Substantia nigra (tissue), 51 donors: ENCODE measurements at places on chromosomes 6 and 20.

DNA sequence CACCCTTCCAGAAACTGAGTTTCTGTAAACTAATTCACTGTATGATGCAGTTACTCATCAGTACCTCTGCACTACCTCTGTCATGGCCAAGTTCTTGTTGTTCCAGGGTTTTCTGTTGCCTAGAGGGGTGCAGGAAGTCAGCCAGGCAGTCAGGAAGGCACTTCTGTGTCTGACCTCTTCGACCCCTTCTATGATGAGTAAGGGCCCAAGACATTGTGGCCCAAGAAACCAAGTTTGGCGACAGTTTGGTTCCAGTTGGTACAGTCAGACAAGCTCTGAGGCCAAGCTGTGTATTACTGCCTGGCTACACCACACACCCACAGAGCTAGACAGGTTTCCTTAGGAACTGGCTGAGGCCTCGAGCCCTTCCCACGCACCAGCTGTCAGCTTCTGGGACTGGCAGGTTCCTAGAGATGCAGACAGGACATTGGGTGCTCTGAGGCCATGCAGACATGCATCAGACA, 41.2 kb downstream of the TRAF3IP2 start:
- DNase-seq = no peak

DNA sequence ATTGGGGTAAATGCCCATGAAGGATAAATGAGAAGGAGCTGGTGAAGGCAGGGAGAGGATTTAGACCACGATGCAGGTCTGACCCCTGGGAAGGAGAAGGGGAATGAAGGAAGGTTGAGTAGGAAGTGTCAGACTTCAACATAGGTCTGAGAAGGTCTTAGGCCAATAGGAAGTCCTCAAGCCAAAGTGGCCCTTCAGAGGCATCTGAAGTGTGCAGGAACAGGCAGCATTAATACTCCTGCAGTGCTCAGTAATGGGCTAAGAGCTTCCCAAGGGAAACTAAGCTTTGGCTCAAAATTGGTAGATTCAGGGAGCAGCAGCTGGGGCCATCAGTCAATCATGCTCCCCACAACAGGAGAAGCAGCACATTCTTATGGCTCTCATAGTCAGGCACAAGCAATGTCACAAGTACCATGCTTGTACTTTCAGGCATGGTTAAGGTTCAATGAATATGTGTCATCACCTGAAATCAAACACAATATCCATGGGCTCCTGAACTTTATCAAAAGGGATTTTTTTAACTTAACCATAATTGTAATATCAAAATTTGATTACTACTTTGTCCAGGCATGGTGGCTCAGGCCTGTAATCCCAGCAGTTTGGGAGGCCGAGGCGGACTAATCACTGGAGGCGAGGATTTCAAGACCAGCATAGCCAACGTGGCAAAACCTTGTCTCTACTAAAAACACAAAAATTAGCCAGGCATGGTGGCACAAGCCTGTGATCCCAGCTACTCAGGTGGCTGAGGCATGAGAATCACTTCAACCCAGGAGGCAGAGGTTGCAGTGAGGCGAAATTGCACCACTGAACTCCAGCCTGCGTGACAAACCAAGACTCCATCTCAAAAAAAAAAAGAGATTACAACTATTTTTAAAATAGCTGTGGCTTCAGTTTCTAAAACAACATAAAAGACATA, 9.9 kb downstream of the RALGAPA2 start:
- no peak for DNase-seq

GRCh38 chr20:11459090-11459890, 458.4 kb upstream of the BTBD3 start:
- no peak for DNase-seq

DNA sequence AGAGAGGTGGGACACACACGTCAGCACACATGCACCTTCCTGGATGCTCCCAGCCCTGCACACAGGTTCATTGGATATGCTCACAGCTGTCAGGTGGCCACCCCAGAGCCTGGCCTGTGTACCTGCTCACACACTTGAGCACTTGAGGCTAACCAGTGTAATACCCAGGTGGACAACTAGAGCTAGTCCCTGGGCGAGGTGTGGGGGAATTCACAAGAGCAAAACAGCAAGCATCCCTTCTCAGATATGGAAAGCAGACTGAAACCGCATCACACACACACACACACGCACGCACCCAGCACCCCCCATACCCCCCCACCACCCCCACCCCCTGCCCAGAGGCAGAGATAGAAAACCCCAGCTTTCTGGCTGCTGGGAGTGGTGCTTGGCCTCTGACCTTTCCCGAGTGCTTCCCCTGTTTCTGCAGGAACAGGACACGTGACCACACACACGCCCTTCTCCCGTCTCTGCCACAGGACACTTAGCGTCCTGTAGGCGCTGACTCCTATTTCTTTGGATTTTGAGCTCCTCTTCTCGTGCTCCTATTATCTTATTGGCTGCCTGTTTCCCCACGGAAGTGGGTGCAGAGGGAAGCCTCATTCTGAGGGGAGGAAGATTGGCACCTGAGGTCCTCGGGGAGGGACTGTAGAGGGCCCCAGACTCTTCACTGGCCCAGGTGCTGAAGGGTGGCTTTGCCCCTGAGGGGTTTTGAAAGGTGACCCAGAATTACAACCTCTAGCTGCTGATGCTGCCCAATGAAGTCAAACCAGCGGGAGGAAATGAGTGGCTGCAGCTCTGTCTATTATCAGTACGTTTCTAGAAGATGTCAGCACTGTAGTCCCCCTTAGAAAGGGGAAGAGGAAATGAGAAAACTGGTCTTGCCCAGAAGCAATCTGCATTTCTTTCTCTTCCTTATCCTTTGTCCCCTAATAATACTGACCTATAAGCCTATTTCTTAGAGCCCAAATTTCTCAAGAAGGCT, 65.8 kb downstream of the SYTL3 start:
- DNase-seq = no peak

DNA sequence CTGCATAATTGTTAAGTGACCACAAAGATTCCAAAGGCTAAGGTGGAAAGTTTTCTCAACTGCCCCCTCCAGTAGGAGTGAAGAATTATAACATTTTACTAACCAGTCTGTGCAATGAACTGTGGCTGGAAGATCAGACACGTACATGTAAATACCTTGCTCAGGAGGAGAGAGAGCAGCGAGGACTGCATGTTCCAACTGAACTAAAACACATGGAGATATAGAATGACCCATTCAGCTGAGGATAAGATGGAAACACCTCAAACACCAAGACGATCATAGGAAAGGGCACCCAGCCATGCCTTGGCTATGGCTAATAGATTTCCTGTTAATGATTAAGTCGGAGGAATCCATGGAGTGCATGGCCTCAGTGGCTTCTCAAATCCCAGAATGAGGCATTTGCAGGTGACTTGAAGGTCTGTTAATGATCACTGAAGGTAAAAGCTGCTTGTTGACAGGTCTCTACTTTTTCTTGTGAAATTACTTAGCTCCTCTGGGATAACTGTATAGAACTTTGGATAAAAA, 875.6 kb downstream of the TFAP2A start:
- no peak for DNase-seq

DNA sequence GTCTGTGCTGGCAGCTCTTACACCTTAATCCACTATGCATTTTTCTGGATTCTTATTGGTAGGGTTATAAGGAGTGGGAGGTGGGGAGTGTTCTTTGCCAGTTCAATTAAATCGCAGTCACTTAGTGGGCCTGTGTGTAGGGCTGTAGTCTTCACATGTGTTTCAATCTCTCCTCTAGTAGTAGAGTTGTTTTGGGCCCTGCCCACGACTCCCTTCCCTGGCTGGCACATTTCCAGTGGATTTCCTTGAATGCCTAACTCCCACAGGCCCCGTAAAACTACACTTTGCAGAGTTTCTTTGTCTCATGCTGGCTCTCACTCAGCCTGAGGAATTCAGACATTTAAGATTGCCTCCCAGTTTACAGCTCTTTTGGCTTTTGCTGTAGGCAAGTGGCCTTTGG, 414.0 kb upstream of the OPRM1 start:
- DNase-seq = no peak

DNA sequence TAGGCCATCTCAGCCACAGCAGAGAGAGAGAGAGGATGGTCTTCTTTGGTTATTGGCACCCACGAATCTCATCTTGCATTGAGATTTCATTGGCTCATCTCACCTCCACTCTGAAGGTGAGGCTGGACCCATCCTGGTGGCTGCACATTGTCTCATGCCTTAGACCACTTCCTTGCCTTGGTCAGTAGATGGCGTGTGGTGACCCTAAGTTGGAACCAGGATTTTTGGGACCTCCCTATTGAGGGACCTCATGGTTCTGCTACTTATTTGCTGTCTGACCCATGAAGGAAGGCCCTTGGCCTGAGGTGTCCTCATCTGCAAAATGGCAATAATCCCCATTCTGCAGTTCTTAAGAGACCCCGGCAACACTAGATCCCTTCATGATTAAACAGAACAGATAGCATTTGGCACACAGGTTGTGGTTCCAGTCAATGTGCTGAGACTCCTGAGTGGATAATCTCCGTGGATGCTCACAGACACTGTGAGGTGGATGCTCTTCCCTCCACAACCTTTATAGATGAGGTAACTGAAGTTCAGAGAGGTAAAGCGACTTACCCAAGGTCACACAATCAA, 21.5 kb upstream of the AAR2 start:
- DNase-seq = no peak

- no peak for DNase-seq
These were observed 970 bp downstream of the BLTP3A start for GRCh38 chr6:34792605-34793500.

DNA sequence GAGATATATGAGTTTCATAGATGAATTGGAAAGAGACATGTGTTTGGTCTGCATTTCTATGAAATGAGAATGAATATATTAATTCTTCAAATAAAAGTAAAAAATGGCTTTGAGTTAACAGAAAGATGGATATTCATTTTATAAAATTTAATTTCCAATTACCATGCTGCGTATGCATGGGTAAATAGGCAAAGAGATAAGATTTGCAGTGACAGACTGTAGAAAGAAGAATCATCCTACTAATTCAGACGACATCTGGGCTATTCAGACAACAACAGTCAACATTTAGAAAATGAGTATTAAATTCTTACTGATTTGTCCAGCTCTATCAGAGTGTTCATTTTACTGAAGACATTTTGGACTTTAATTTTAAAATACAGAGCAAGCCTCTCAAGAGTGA, 602.2 kb upstream of the NRSN1 start:
- DNase-seq = no peak

DNA sequence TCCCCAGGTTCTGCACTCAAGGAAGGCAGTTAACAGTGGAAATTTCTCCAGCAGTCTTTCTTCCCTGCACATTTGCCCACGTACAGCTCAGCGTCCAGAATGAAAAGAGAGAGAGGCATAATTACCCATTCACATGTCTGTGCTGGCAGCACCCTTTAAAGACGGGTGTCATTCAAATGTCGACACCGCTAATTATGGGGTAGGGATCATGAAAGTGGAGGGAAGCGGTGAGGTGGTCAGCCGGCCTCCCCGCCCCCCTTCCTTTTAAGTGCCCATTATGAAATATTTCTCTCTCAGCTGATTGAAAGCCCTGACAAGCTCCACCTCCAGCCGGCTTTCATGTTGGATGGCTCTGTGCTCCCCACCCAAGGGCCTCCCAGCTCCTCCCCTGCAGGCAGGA, 246.1 kb downstream of the BMP7 start:
- no peak for DNase-seq

DNA sequence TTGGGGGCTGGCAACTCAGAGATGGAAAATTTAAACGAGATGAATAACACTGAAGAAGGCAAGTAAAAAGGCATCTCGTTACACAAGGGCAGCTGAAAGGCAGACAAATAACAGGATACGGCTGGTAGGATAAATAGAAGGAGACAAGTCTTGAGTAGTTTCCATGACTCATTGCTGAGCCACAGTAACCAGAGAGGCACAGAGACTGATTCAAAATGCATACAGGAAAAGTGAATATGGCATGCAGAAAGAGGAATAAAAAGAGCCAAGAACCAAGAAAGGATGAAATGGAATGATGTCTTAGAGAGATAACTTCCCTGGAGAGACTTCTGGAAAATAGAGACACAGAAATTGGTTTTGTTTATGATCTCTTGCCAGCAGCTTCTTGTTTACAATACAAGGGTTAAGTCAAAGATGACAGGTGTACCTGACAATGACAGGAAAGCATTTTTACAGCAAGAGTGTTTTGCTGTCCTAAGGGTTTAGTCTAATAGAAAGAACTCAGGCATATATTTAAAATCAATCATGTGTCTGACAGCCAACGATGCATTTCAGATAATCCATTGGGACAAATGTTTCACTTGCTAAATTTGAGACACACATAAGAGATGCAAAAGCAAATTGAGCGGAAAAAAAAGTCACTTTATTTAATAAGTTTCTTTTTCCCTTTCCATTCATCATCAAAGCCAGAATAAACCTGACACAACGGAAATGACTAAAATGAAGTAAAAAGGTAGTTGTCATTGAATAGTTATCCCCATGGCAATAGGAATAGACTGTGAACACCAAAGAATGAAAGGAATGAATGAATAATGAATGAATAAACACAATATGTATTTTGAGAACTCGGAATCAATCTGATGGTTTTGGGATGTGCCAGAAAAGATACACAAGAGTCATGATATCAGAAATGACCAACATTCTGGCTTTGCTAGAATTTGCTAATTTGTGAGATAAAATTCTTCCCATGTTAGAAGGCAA, 68.0 kb upstream of the KCNQ5 start:
- DNase-seq = no peak

DNA sequence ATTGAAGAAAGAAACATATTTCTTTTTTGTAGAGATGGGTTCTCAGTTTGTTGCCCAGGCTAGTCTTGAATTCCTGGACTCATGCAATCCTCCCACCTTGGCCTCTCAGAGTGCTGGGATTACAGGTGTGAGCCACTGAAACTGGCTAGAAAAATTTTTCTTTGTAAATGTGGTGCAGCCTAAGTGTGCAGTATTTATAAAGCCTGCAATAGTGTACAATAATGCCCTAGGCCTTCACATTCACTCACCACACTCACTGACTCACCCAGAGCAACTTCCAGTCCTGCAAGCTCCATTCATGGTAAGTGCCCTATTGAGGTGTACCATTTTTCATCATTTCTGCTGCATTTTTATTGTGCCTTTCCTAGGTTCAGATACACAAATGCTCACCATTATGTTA, 31.4 kb downstream of the NHSL1 start:
- DNase-seq = no peak

DNA sequence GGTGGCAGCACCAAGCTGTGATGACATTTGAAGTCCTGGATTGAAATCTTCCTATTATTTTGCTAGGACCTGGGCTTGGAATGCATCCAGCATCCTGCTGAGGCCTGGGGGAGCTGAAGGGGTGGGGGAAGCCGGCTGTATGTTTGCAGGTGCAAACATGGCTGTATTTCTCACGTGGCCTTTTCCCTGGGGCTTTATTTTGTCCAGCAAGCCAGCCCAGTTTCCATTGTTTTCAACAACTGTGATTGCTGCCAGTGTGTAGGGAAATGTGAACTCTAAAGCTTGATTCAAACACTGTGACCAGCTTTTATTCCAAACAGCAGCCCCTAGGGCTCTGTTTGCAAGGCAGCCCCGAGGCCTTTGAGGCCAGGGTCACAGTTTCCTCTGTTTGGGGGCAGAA, 683.0 kb downstream of the DHX35 start:
- no peak for DNase-seq

DNA sequence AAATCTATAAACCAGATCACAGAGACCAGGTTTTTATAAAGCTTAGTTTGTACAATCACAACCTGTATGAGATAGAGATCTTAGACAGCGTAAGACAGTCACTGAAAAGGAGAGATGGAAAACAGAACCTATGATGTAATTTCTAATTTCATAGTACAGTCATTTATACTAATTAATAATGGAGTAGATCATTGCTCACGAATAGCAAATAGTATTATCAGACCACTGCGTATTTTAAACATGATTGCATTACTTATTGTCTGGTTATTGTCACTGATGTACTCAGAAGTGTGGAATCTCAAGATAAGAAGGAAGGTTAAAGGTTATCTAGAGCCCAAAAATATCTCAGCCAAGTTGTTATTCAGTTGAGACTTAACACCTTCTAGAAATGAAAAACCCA, 115.6 kb downstream of the KHDC1L start:
- DNase-seq = no peak
